Activated naive CD4-positive, alpha-beta T cell treated with anti-CD3 and anti-CD28 coated beads for 36 hours (primary cell): ENCODE measurements at places on chromosomes 2 and 18. TPM values are rescaled to one million over a fixed set of nuclear protein-coding genes. Genes with fewer than 3 reads are reported as not detected.

DNA sequence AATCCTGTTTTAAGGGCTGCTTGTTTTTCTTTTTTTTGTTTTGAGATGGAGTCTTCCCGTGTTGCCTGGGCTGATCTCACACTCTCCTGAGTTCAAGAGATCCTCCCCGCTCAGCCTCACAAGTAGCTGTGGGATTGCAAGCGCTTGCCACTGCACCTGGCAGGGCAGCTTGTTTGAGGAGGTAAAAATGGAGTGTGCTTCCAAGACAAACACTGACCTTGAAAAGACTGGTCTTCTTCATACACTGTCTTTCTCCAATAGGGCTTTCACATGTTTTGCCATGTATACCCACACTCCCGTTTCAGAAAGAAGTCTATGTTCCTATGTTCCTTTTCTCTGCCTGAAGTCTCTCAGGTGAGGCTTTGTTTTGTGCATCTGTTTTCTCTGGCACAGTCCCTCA is 32.6 kb upstream of the LDAH start:
- H3K4me3 ChIP-seq = no peak overlapping the region
- no peak overlapping the region for H3K27ac ChIP-seq
- H3K27me3 ChIP-seq = peaks cover 6% of the 10 kb centered on the region
- no peaks in the 10 kb centered on the region for H3K36me3 ChIP-seq
- no peak for DNase-seq

DNA sequence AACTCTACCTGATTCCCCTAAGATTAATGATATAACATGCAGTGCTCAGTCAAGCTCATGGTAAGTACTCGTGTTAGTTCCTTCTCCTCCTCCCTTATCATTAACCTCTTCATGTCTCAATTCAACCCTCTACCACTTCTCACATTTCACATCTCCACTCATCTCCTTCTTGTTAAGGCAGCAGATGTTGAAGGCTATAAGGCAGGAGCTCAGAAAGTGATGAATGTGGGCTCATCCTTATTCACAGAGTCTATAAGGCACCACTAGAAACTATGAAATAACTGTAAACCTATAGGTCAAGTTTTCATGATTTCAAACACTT is 56.0 kb downstream of the CLHC1 start:
- peaks cover 7% of the 10 kb centered on the region for H3K4me1 ChIP-seq
- no peak for DNase-seq
- H3K4me3 ChIP-seq = no peak overlapping the region
- H3K36me3 ChIP-seq = no peaks in the 10 kb centered on the region
- H3K27me3 ChIP-seq = no peaks in the 10 kb centered on the region
- no peak overlapping the region for H3K27ac ChIP-seq

The GPR155 gene
- 11.0 TPM for total RNA-seq

DNA sequence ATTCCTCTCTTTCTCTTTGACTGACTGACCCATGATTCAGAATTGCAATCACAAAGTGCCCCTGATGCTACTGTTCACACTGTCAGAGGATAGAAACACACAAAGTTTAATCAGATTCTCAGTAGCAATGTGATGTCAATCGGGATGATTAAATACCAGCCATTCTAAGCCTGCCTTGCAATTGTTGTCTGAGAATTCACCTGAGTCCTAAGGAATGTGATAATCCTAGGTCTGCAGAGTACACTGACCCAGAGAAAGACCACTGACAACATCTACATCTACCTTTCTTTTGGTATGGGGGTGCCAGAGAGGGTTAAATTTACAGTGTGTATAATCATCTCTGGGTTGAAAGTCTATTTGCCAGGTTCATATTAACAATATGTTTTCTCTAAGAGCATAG is 883.3 kb downstream of the NRXN1 start:
- H3K27ac ChIP-seq = no peak overlapping the region
- H3K4me3 ChIP-seq = no peak overlapping the region
- DNase-seq = no peak
- no peaks in the 10 kb centered on the region for H3K36me3 ChIP-seq
- H3K4me1 ChIP-seq = peaks cover 5% of the 10 kb centered on the region
- H3K27me3 ChIP-seq = no peaks in the 10 kb centered on the region

The RGPD3 gene
- not detected for total RNA-seq

The STK39 gene
- total RNA-seq = 43.1 TPM

GRCh38 chr18:55509631-55510324 is 78.2 kb downstream of the TCF4 start:
- no peak overlapping the region for H3K4me3 ChIP-seq
- H3K27me3 ChIP-seq = peaks cover 12% of the 10 kb centered on the region
- DNase-seq = no peak
- no peaks in the 10 kb centered on the region for H3K36me3 ChIP-seq
- H3K4me1 ChIP-seq = peaks cover 2% of the 10 kb centered on the region

The KLHL14 gene
- total RNA-seq = not detected

The NCKAP5 gene
- not detected for total RNA-seq

The TTN gene
- 0.91 TPM for total RNA-seq

The ZNF514 gene
- total RNA-seq = 9.1 TPM

The ARHGEF33 gene
- total RNA-seq = not detected

- peak; percentile 51 for DNase-seq
- peaks cover 4% of the 10 kb centered on the region for H3K36me3 ChIP-seq
- H3K27me3 ChIP-seq = no peaks in the 10 kb centered on the region
- peaks cover 37% of the 10 kb centered on the region for H3K4me1 ChIP-seq
- H3K4me3 ChIP-seq = peak within 1 kb of the TSS; percentile 87
Measured at GRCh38 chr2:105329561-105330495, at the start of gene TGFBRAP1. Gene TGFBRAP1, minus strand, starts transcription at chr2:105329735. Its CDS starts 21,434 bp downstream, at chr2:105308301.

The CLEC4F gene
- total RNA-seq = not detected

The MROH2A gene
- not detected for total RNA-seq

DNA sequence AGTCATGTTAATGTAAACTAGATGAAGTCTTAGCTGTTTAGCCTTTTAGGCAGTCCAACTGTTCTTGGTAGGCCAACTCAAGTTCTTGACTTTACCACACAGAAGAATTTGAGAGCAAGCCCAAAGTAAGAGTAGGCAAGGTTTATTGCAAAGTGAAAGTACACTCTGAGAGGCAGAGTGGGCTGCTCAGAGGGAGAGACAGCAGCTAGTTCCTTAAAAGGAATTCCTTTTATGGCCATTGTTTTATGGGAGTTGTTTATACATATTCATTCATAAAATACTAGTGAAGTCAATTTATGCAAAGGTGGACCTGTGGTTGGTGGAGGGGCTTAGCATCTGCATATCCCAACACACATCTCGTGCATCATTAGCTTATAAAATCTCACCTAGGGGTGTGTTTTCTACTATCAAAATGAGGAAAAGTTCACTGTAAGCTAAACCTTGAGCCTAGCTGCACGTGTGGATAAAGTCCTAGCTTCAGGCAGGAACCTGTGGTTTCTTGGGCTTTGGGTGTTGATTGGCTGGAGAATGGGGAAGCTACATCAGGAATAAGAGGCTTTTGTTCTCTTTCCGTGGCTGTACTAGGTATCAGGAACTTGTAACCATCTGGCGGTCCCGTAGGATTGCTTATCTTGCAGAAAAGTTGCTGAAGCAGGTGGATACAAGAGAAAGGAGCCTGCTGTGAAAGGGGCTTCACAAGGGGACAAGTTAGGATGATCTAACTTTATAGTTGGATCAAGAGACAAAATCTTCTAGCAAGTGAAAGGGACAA is 110.4 kb upstream of the GULP1 start:
- no peak overlapping the region for H3K4me3 ChIP-seq
- H3K27me3 ChIP-seq = no peaks in the 10 kb centered on the region
- no peak for DNase-seq

DNA sequence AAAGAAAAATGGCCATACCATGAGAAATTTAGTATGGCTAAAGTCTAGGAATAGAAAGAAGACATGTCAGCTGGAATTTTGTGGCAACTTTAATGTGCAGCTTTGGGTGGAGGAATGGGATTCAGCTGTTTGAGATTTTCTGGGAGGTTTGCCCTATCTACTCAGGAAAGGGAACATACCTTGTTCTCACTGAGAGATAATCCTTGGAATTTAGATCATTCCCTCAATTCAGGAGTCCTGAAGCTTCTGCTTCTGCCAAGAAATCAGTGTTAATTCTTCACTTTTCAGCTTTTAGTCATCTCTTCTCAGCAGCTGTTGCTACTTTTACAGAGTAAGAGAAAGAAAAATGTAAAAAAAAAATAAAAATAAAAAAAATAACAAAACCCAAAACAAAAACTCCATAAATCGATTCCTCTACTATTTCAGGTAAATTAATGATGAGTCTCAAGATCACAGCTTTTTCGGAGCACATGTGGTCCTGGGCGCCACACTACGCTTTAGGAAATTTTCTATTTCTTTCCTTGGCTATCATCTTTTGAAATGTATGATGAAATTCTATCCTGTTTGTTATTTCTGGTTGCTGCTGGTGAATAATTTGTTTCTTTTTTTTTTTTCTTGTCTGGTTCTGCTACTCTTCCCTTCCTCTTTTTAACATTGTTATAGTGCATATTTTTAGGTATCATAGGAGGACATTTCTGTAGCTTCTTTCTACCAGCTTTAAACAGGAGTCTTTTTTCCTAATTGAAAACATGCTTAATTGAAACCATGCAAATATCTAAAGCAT is 18.9 kb upstream of the BAZ2B start:
- peaks cover 6% of the 10 kb centered on the region for H3K36me3 ChIP-seq
- no peak for DNase-seq
- no peaks in the 10 kb centered on the region for H3K4me1 ChIP-seq
- H3K27ac ChIP-seq = no peak overlapping the region
- no peak overlapping the region for H3K4me3 ChIP-seq

The FAM124B gene
- 0.43 TPM for total RNA-seq

GRCh38 chr2:209960676-209961630 is 41.5 kb upstream of the RPE start:
- H3K27ac ChIP-seq = no peak overlapping the region
- no peak overlapping the region for H3K4me3 ChIP-seq
- DNase-seq = peak; percentile 63
- no peaks in the 10 kb centered on the region for H3K36me3 ChIP-seq
- no peaks in the 10 kb centered on the region for H3K4me1 ChIP-seq

DNA sequence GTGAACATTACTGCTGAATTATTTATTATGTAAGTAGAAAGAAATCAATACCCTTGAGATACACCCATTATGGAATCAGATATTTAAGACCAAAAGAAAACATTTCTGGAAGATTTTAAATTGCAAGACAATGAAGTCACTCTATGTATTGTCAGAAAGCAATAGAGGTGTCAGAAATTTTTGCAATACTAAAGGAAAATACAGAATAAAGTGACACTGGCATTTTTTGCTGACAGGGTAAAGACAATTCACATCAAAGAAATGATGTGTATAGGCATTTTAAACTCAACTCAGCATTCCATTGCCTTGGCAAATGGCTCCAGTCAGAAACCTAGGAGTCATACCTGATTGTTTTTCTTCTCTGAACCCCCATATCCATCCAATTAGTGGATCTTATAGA is 191.0 kb upstream of the PID1 start:
- H3K4me3 ChIP-seq = no peak overlapping the region
- peaks cover 4% of the 10 kb centered on the region for H3K27me3 ChIP-seq
- H3K27ac ChIP-seq = no peak overlapping the region
- no peak for DNase-seq
- H3K4me1 ChIP-seq = no peaks in the 10 kb centered on the region
- no peaks in the 10 kb centered on the region for H3K36me3 ChIP-seq

DNA sequence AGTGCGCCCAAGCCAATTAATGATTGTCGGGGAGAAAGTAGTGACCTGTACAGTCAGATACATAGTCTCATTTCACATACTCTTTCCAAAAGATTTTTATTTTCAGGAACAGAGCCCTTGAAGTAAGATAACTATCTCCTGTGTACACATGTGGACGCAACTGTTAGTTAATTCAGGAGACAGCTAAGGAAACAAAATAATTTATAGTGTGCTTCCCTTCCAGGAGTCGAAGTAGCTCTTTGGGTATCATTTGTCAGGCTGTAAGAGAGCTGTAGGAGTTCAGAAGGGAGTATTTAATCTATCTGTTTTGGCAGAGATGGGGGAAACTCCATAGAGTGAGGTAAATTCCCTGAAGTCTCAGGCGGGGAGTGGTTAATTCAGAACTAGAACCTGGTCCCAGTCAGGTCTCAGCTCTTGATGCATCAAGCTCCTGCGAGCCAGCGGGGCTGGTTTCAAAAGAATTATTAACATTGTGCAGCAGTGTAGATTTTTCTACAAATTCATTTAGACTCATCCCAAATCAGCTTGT is 63.0 kb downstream of the MAPK4 start:
- no peak for DNase-seq
- no peaks in the 10 kb centered on the region for H3K4me1 ChIP-seq
- H3K4me3 ChIP-seq = no peak overlapping the region

DNA sequence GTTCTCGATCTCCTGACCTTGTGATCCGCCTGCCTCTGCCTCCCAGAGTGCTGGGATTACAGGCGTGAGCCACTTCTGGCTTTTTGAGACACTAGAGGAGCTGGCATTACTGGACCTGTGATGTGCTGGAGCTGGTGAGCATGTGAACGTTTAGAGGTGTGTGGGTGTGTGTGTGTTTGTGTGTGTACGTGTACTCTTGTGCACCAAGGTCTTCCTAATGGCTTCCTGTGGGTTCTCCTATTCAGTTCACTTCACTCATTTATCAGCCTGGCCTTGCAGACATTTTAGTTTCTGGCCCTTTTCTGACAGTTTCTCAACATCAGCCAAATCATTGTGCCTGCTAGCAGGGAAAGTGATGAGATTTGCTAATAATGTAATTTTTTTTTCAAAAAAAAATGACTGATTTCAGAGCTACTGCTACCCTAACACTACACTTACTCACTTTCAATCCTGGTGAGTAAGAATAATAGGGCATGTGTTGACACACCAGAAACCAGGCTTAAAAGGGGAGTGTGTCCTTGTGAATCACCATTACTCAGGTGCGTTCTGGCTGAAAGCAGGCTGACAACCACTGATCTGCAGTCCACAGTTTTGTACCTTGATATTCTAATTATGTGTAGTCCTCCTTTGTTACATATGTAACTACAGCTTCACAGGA is 41.0 kb upstream of the ACTR3 start:
- peak overlapping the region; percentile 88 for H3K27ac ChIP-seq
- H3K36me3 ChIP-seq = peaks cover 22% of the 10 kb centered on the region
- peaks cover 22% of the 10 kb centered on the region for H3K4me1 ChIP-seq
- H3K4me3 ChIP-seq = no peak overlapping the region
- DNase-seq = peak; percentile 73
